Esophagus squamous epithelium (tissue), 5 donors: ENCODE measurements at places on chromosomes 1 and 21. TPM values are rescaled to one million over a fixed set of nuclear protein-coding genes. Genes with fewer than 3 reads are reported as not detected.

- DNase-seq = no peak
These were observed 7.8 kb upstream of the OR14I1 start for GRCh38 chr1:248710305-248710900.

DNA sequence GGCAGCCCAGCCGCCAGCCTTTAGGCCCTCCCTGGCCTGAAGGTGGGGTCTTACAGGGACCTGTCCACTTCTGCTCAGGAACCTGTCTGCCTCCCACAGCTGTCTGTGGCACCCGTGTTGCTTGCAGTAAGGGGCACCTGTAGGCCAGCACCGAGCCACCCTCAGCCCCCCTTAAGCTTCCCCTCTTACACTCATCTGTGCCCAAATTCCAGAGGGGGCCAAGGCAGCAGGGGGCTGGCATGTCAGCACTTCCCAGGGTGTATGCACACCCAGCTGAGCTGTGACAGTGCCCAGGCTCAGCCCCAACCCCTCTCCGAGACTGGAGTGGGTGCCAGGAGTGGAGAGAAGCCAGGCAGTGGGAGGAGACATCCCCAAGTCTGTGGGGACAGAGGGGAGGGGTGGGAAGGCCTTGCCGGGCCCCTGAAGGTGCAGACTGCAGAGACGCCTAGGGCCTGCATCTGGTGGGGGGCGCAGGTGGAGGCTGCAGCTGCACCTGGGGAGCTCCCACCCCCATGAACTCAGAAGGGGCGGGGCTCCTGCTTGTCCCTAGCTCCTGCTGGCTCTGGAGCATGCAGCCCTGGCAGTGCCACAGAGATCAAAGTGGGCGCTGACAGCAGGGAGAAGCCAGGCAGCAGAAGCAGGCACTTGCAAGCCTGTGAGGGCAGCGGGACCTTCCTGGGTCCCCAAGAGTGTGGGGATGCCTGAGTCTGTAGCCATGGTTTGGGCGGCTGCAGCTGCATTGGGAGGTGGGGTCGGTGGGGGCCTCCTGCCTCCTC, 5.4 kb upstream of the SLC2A7 start:
- DNase-seq = no peak

DNA sequence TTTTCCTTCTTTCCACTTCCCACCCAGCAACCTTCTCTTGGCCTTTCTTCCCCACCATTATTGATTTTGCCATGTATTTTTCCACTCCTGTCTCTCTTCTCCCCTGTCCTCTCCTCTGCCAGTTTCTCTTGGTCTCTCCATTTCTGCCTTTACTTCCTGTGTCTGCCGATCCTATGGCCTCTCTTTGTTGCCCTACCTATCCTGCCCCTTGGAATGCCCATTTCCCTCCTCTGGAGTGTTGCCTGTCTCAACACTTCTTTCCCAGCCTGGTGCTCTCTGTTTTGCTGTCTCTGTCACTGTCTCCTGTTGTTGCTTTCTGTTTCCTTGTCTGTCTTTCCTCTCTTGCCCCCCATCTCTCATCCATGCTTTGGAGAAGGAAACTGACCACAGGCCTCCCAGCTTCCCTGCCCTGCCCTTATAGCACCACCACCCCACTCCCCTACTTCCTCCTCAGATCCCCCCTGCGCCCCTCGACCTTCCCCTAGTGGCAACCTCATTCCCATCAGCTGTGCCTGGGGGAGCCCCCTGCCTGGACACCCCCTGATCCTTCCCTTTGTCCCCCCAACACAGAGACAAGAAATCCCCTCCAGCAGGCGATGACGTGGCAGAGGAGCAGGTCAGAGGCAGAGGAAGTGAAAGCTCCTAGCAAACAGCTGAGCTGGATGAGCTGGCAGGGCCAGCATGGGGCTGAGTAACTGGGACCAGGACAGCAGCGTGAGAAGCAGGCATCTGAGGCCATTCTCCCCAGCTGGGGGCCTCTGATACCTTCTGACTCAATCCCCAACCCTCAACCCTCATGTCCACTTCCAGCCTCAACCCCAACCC, 6.6 kb upstream of the ETV3L start:
- DNase-seq = no peak

UBXN10 gene
- total RNA-seq = 5.5 TPM

CD48 gene
- 1.1 TPM for total RNA-seq

SPTA1 gene
- not detected for total RNA-seq
